ENCODE measurements at places on chromosomes 5 and 9.

DNA sequence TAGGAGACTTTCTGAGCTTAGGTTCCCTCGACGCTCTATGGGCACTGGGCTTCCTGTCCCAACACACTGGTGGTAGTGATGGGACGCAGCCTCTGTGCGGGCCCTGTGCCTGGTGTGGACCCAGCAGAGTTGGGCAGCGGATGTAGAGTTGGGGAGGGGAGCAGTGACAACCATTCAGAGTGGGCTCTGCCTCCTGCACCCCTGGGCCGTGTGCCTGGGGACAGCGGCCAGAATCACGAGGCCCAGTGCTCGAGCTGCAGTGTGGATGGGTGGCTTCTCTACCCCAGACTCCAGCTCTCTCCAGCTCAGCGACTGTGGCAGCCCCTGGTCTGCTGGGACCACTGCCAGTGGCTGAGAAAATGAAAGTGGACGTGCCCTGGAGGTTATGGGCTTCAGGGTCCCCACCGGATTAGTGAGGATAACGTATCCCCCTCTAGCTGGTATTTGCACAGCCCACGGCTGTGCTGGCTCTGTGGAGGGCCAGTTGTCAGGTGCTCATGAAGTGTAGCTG lies 18.6 kb downstream of the RXRA start:
- DNase-seq = peak; percentile 62

DNA sequence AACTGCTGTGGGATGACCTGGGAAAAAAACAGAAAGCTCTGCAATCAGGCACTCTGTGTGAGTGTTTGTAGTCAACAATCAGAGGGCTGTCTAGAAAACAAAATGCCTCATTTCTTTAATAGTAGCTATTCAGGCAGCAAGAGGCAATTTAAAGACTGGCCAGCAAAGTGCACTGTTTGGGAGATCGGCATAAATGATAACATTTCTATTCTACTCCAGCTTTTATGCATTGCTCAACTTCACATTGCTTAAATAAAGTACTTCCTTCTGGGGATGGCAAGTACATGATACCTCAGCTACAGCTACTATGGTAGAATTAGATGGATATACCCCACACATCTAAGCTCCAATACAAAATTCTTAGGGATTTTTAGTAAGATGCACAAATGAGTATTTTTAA lies 193.1 kb downstream of the DCP2 start:
- no peak for DNase-seq

DNA sequence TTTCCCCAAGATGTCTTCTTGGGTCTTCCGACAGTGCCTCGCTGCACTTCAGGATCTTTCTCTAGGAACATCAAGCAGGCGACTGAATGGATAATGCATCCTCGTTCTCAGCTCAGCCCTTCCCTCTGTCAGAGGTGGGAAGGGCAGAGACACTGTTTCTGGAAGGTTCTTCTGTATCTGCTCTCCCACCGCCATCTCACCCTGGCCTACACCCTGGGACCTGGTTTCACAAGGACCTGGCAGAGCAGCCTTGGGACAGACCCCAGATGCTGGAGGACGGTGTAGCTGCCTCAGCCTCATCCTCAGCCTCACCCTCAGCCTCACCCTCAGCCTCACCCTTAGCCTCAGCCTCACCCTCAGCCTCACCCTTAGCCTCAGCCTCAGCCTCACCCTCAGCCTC lies 18.5 kb downstream of the MRPL36 start:
- no peak for DNase-seq

DNA sequence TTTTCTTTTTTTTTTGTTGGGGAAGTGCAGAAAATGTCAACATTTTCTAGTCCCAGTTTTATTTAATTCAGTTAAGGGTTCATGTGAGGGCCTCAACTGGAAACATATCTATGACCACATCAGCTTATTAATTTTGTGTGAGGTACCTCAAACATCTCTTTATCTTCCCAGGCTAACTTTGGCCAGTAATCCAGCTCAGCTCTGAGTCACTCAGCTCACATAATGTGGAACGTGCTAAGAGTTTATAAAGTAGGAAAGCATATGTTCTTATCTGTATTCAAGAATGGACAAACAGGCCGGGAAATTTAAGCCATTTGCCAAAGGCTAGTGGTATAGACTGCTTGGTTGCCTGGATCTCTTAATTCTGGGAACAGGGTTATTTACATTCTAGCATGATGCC lies 118.4 kb downstream of the INSYN2B start:
- no peak for DNase-seq

DNA sequence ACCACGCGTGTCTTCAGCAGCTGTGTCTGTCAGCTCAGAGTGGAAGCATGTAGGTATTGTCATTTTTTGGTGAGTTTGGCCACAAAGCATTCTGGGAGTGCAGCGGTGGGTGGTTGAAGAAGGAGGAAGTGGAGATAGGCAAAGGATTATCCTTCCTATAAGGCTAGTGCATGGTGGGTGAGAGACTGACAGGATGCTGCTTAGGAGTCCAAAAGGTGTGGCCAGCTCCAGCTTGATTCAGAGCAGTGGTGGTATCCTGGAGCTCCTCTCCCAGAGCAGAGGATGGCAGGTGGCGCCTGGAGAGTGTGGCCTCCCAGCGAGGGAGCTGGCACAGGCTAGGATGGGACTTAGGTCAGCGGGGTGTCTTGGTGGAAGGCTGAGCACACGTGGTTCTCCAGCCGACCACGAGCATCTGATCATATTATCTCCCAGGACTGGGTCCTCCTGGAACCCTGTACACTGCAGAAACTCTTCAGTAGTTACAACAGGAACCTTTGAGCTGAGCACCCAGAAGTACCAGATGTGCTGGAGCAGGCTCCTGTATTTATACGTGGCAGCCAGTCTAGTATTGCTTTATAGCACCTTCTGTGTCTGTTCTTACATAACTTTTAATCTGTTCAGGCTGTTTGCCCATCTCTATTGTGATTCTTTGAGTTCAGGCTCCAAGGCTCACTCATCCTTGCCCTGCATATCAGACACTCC lies 29.6 kb downstream of the MAML1 start:
- DNase-seq = peak; percentile 39

- no peak for DNase-seq
Measured at GRCh38 chr5:157365732-157366131, 94.3 kb upstream of the NIPAL4 start.

DNA sequence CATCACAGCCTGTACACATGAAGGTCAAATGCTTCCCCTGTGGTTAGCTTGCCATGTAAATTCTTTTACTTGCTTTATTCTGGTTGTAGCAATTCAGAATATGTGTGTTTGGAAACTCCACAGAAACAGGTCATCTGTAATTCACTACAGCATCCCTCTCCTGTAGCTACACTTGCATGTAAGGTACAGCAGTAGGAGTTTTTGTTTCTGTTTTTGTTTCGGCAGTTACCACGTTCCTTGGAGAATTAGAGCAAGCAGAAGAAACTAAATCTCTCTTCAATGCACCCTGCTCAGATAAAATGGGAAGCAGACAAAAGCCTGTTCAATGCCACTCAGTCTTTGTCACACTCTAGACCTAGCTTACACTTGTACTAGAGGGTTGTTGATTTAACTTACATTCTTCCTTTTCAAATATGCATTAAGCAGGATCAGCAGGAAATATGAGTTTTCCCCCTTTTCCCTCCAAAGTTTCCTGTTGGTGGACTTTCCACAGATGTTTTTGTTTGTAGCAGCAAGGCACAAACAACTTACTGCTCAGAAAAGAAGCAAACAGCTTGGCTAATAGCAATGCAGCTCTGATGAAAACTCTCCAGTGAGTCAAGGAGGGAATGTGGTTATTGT lies 80.9 kb downstream of the YIPF5 start:
- no peak for DNase-seq

GRCh38 chr5:136518174-136518573 lies 152.8 kb upstream of the TRPC7 start:
- DNase-seq = no peak

- no peak for DNase-seq
Measured at GRCh38 chr5:18003784-18004183, 369.5 kb downstream of the TAF11L14 start.

DNA sequence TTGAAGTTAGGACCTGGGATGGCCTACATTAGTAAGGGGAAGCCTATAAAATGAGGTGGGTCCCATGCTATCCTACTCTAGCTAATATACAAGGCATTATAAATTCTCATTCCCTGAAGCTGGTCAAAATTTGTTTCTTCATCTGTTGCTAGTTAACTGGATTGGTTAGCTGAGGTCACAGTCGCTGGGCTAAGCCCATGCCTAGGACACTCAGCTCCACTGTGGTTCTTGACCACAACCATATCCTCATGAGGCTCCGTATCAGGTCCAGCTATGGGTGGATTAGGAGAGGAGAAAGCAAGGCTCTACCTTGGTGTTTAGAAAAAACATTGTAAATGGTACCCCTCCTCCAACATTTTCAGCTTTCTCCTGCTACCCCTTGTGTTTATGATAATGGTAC lies 52.8 kb upstream of the RAI14 start:
- no peak for DNase-seq

DNA sequence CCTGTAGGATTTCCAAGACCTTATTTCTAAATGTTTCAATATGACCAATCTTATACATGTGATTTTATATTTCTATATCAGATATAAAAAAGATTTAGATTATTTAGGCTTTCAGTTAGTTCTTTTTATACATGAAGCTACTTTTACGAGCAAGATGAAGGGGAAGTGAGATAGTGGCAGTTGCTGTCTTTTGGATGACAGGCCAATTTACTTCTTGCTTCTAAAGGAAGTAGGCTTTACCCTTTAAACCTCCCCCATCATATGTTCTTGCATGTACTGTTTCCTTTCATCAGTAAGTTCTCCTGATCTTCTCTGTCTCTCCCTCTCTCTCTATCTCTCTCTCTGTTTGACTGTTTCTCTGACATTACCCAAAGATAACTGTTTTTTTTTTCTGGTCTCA lies 4.0 kb upstream of the TYRP1 start:
- DNase-seq = no peak

- DNase-seq = peak; percentile 58
Measured at GRCh38 chr5:172713113-172713808, 57.7 kb downstream of the DUSP1 start.

DNA sequence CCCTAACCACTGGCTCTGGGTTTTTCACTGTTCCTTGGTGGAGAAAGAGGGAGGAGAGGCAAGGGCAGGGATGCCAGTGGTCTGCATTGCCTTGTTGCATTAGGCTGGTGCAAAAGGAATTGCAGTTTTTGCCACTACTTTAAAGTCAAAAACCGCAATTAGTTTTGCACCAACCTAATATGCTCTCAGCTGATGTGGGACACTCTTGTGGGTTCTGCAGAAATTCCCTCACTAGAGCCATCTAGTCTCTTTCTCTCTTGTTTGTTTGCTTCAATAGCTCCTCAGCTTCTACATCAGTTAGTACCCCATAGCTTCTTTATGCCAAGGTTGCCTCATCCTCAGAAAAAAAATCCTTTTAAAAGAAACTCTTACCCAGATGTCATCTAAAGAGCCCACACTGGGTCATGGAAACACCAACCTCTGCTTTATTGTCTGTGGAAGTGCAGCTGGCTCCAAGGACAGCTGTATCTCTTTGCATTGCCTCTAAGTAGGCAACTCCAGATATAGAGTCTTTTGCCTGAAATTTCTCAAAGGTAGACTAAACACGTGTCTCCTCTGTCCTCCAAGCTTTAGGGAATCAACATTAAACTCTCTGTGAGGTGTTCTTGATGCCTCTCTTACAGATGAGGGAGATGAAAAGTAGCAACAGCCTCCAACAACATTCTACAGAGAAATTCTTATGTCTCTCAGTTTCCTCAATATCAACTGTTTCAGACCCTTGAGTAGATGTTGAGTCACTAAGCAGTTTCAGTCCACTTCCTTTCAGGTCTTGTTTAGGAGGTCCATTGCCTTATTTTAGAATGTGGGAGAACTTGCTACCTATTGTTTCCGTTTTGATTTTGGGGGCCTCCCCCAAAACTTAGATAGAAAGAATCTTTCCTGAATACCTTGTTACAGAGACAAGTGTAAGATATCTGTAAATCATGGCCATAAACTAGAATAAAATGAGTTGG lies 84.9 kb upstream of the MEF2C start:
- DNase-seq = no peak

DNA sequence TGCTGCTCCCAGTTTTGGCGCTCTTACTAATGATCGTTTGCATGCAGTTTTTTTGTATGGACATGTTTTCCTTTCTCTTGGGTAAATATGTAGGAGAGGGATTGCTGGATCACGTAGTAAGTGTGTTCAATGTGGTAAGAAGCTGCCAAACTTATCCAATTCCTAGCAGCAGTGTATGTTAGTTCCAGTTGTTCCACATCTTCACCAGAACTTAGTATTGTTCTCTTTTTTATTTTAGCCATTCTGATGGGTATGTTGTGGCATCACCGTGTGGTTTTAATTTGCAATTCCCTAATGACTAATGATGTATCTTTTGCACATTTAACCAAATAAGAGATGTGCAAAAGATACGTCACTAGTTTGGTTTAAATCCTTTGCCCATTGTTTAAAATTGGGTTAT lies 65.9 kb downstream of the IPPK start:
- no peak for DNase-seq

DNA sequence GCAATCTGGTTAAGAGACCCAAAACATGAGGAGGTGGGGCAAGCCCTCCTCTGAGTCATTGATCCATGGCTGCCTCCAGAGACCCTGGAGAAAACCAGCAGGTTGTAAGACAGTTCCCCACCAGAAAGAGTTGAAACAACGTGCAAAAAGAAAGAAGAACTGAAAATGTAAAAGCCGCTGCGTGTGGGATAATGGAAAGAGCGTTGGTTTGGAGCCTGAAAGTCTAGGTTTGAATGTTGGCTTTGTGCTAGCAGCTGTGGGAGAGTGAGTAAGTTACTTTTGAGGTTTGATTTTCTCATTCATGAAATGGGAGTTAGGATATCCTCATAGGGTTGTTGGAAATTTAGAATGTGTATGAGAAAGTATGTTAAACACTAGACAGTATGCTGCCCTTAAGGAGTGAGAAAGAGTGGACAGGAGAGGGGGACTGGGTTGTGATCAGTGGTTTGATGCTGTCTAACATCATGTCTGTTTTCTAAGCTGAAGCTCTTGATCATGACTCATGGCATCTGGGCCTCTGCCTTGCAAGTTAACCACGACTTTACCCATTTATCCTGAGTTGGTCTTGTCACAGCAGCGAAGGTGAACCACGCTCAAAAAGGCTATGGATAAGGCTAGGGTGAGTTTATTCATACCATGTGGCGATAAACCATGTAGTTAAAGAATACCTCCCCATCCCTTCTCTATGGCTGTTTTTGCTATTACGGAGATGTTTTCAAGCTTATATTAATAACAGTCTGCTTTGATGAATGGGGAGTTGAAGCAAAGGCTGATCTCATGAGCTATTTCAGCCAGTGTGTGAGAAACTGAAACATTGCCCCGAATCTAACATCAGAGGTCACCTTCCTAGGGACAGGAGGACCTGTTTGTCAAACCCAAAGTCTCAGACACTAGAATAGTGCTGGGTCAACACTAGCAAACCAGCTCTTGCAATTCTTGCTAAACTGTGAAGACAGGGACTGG lies 41.3 kb downstream of the ZNF366 start:
- DNase-seq = no peak

- DNase-seq = no peak
Measured at GRCh38 chr5:36298552-36298951, 3.1 kb downstream of the RANBP3L start.

DNA sequence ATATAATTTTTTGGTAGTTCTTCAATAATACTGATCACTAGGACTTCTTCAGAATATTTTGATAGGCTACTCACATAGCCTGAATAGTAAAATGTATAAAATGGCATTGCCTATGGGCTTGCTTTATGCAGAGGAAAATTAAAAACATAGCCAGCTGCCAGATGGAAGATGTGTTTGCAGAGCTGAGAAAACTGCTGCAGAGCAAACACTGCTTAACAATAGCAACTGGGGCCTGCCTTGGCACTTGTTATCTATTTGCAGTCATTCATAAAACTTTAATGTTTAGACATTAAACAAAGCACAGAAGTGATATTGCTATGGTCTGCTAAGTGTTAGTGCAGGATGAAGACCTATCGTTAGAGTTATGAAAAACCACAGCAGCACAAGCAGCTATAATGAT lies 151.5 kb upstream of the SMC2 start:
- DNase-seq = no peak

- DNase-seq = peak; percentile 54
Measured at GRCh38 chr9:14348373-14349145, 34.6 kb upstream of the NFIB start.

Data from thyroid gland (tissue), 4 donors.